Stimulated activated CD8-positive, alpha-beta memory T cell treated with anti-CD3 and anti-CD28 coated beads, Interleukin-15, amount 100 ng/mL, for 48 hours (primary cell): ENCODE measurements at places on chromosomes 16 and 17.

DNA sequence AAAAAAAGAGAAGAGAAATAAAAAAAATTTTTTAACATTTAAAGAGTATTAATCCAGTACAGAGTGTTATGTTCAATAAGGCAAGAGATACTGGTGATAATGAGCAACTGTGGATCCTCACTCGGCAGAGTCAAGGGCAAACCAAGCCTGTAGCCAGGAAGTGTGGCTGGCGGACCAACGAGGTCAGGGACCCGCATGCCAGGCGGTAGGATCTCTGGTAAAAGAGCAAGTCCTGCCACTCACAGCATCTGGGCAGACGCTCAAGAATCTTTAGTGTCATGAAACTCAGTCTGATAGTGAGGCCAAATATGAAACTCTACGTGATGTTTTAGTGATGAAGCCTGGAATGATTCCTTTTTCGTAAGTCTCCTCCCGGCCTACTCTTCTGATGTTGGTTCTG is 8.3 kb upstream of the GEMIN4 start:
- DNase-seq: no peak

- no peak for DNase-seq
These were observed 21.8 kb downstream of the ITGB3 start for GRCh38 chr17:47275245-47275984.

- DNase-seq: no peak
These were observed 209.9 kb downstream of the PRKCB start for GRCh38 chr16:24045641-24046040.

- DNase-seq: no peak
These were observed 65.9 kb downstream of the HIC1 start for GRCh38 chr17:2120586-2121335.

DNA sequence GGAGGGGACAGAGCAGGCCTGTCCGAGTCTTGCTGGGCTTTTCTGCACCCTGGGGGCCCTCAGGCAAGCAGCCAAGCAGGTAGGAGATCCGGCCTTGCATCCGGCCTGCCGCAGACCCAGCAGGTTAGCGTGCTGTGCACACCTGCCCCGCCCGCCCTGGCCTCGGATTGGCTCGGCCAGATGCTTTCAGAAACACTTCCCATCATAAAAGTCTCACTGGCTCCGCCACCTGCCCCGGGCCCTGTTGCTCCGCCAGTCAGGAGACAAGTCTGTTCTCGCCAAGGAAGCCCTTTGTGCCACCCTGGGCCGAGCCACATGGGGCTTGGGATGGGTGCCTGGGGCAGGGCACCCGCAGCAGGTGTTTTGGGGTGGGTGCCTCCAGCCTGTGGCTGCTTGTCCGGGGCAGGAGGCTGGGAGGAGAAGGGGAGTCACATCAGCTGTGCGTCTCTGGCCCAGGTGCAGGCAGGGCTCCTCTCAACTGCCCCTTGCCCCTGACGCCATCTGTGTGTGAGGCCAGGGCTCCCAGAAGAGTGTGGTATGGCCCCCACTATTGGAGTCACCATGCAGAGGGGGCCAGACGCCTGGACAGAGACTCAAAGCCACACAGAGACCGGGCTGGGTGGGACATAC is 228.2 kb upstream of the GSE1 start:
- no peak for DNase-seq

DNA sequence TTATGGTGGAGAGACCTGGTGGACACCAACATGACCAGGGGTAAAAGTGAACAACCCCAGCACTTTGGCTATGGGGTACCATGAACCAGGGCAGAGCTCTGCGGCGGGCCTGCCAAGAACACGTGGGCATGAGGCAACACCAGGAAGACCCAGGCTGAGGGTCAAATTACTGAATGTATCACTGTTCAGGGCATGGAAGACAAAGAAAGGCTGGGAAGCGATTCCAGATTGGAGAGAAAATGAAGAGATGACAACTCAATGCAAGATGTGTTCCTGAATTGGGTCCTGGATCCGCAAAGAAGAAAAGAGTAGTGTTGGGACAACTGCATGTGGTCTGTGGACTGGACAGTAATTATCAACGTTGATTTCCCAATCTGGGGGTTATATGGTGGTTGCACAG is 19.8 kb downstream of the SPHK1 start:
- no peak for DNase-seq

DNA sequence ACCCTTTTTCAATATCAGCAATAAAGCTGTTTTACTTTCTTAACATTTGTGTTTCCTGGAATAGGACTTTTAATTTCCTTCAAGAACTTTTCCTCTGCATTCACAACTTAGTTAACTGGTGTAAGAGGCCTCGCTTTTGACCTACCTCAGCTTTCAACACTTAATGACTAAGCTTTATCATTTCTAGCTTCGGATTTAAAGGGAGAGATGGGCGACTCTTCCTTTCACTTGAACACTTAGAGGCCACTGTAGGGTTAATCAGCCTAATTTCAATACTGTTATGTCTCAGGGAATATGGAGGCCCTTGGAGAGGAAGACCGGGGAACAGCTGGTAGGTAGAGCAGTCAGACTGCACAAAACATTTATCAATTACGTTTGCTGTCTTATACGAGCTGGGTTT is 4.7 kb downstream of the SYNRG start:
- no peak for DNase-seq

GRCh38 chr16:85464383-85465305 is 148.5 kb upstream of the GSE1 start:
- no peak for DNase-seq

- DNase-seq: no peak
These were observed 4.9 kb upstream of the PHAF1 start for GRCh38 chr16:67104845-67105244.

GRCh38 chr16:2214719-2214968 is at the start of gene PGP:
Gene PGP (minus strand): TSS chr16:2214840. CDS start chr16:2214777, 63 bp downstream.
- no peak for DNase-seq
